T-helper 17 cell (primary cell): ENCODE measurements at places on chromosomes 2 and 18.
A peak's percentile ranks its signal among the peaks of the same experiment; 100 is the strongest.

- no peak for DNase-seq
Measured at GRCh38 chr2:240817496-240818292, 2.3 kb downstream of the KIF1A start.

DNA sequence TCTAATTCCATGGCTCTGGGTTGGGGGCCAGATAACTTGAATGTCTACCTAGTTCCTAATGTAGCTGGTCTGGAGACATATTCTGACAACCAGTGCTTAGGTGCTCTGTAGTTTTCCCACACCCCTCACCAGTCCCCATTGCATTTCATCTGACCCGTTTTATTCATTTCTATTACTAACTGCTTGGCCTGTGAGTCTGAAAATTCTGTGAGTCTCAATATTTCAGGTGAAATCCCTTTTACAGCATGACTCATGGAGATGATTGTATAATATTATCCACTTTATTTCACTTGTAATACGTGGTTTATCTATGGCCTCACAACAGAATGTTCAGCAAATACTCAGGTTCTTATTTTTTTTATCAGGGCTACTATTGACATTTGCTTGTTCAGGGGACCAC is 103.7 kb upstream of the UGP2 start:
- no peak for DNase-seq

DNA sequence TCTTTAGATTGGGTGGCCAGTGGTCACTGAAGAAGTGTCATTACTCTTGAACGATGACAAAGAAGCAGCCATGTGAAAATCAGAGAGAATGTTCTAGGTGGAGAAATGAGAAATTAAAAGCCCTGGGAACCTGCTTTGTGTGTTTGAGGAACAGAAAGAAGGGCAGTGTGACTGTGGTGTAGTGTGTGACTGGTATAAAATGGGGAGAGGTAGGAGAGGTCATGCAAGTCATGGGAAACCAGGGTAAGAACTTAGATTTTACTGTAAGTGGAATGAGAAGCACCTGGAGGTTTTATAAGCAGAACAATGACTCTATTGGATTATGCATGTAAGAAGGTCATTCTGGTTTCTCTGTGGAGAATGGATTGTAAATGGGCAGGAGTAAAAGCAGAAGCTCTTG is 12.2 kb downstream of the ICOS start:
- DNase-seq: no peak

- DNase-seq: no peak
Measured at GRCh38 chr18:44392933-44393332, 287.8 kb upstream of the SETBP1 start.

DNA sequence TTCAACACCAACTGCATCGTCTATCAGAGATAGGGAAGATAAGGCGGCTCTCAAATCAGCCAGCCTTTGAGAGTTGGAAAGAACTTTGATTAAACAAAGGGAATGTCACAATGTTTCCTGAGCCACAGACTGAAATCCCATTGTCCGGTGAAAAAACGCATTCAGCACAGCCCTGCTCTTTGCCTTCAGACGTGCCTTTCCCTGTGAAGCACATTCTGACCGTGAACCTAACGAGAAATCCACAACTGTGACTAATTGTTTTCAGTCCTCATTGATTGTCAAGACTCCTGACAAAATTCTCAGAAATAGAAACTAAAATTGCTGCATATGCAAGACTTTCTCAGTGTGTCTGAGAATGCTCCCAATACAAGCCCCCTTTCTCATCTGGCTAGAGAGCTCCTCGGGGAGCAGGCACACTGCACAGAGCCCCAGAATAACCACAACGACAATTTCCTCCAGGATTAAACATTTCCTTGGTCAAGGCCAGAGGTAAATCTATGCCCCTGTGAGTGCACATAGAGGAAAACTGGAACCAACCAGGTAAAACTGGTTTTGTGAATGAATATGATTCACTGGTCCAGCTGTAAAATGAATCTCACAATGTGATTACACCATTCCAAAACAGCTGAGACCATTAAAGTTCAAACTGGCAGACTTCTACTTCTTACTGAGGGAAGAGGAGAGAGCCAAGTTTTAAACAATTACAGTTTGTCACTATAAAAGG is 561.9 kb upstream of the ID2 start:
- no peak for DNase-seq

DNA sequence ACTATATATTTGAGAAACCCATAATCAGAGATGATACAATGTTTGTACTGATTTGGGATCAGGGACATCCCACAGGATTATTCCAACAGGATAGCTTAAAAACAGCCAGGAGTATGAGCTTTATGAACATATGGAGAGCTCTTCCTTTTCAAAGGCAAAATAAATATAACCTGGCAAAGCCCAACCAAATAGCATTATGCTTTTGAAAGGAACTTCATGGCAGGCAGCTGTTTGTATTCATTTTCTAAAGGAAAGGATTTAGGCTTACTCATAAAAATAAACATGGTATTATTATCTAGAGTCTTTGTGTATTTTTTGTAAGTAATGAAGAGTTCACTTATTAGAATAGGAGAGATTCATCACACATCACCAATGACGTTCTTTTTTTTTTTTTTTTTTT is 44.4 kb downstream of the CCDC195 start:
- DNase-seq: no peak

DNA sequence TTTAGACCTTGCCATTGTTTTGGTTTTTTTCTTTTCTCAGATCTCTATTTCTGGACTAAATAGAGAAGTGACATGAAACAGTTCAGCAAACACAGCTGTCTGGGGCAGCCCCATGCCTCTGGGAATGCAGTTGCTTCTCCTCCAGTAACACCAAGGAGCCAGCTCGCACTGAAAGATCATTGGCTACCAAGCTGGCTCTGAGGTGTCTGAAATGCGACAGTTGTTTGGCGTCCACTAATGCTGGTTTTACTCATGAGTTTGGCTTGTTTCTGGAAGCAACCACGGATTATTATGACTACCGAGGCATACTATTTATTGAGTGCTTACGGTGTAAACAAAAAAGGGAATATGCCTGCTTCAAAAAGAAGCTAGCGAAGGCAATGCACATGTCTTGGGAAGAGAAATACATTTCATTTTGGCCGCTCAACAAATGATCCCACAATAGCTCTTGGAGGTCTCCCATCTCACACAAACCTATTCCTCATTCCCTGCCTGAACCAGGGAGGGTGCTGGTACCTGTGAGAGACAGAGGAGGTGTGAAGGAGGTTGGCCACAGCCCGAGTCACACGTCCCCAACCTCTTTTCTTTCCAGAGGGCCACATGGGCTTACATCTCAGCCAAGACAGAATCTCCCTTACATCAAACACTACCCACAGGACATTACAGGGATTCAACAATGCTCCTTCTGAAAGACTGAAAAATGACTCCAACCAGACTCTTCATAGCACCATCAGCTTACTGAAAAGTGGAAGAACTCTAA is 37.5 kb upstream of the NEB start:
- DNase-seq: no peak

DNA sequence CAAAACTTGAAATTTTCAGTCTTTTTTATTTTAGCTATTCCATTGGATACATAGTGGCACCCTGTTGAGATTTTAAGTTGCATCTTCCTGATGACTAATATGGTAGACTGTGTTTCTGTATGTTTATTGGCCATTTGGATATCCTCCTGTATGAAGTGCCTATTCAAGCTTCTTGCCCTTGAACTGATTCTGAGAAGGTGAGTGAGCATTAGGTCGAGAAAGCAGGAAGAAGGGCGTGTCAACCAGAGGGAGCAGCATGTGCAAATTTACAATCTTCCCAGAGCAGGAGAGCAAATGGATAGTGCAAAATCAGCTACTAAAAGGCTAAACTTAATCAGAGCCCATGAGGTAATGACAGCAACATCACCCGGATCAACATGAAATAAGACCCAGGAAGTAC is 8.6 kb downstream of the INPP1 start:
- DNase-seq: no peak

- DNase-seq: no peak
Measured at GRCh38 chr2:135818937-135819610, 17.9 kb downstream of the LCT start.

DNA sequence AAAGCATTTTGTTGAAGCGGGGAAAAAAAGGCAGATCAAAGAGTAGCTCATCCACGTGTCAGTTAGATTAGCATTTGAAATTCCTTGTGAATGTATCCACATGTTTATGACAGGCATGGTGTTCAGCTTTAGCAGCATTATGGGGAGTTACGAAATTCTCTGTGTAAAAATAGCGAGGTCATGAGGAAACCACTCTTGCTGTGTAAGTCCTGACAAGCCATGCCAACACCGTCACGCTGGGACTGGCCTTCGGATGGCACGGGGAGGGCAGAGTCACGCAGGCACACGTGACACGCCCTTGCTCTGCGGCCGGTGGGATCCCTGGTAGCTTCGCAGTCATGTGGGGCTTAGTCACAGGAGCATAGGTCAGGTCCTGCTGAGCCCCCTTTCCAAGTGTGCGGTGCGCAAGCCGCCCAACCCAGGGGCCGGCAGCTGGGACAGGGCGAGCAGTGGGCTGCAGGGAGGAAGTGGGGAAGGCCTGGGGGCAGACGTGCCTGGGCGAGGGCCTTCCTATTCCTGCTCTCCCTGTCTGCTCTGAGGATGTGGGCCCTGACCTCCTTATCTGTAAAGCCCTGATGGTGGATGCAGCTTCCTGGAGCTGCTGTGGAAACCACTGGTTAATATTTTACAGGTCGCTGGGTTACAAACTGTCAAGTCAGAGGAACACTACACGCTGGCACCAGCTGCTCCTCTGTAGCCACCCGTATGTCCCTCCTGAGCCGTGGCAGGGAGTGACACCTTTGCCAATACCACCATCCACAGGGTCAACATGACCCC is 18.0 kb downstream of the MBP start:
- DNase-seq: peak; percentile 3

- no peak for DNase-seq
Measured at GRCh38 chr18:72100465-72101004, 443.6 kb downstream of the CBLN2 start.

DNA sequence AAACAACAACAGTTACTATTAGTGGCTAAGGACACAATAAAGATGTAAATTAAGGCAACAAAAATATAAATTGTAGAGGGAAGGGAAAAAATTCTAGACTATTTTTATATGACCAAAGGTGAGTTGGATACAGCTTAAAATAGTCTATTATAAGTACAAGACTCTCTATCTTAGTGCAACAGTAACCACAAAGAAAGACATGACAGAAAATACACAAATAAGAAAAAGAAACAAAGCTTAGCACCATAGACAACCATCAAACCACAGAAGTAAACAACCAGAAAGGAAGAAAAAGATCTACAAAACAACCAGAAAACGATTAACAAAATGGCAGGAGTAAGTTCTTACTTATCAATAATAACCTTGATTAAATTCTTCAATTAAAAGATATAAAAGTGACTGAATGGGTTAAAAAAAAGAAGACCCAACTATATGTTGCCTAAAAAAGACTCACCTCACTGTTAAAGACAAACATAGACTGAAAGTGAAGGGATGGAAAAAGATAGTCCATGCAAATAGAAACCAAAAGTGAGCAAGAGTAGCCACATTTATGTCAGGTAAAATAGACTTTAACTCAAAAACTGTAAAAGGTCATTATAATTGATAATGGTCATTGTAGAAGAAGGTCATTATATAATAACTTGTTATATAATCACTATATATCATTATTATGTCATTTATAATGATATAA is 62.5 kb downstream of the USP40 start:
- no peak for DNase-seq
